ENCODE measurements at places on chromosomes 3 and 15.

- DNase-seq = no peak
Observed at GRCh38 chr3:42130007-42130328, 38.8 kb downstream of the TRAK1 start.

GRCh38 chr3:3110749-3111361 lies 681 bp upstream of the IL5RA start:
- no peak for DNase-seq

DNA sequence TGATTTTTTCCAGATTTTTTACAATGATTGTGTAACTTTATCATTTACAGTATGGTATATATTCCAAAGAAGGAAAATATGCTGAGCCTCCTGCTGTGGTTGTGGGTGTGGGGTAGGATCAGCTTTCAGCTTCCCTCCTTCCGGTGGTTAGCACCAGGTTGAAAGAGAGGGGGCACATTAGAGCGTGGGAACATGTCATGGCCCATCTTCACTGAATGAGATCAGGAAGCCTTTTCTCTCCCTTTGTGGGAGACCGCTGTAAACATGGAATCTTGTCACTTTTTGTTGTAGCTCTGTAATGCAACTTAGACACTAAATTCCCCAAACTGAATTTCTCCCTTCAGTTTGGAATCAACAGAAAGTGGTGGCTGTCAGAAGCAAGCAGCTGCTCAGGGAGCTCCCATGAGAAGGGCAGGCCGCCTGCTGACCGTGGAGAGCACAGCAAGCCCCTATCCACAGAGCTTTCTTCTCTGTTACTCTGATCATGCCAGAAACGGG lies 86.7 kb upstream of the LIMD1 start:
- DNase-seq = no peak

DNA sequence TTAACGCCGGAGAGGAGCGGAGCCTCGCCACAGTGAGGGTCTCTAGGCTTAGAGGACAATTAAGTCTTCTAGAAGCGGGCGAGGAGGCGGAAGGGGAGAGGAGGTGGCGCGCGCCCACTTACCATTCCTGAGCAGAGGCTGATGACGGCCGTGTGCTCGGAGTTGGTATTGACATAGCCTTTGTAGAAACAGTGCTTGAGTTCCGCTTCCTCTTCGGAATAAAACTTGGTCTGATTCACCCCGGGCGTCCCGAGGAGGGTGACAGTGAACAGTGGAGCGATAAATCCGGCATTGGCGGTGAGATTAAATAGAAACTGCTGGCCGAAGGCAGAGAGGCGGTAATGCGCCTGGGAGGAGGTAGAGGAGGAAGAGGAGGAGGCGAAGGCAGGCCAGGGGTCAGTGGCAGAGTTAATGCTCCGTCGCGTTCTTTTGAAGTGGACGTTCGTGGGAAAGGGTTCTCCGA lies 1.3 kb downstream of the ADAMTS9 start:
- DNase-seq = no peak

GRCh38 chr15:51367322-51367976 lies 26.0 kb downstream of the GLDN start:
- DNase-seq = no peak
